ENCODE measurements at places on chromosomes 4 and X.

- no peak for DNase-seq
Measured at GRCh38 chr4:185358959-185359358, 36.8 kb downstream of the LRP2BP start.

- DNase-seq, result no peak
Measured at GRCh38 chrX:22323541-22323940, 50.8 kb downstream of the CBLL2 start.

GRCh38 chr4:132334081-132334480 is 815.0 kb upstream of the PCDH10 start:
- no peak for DNase-seq

DNA sequence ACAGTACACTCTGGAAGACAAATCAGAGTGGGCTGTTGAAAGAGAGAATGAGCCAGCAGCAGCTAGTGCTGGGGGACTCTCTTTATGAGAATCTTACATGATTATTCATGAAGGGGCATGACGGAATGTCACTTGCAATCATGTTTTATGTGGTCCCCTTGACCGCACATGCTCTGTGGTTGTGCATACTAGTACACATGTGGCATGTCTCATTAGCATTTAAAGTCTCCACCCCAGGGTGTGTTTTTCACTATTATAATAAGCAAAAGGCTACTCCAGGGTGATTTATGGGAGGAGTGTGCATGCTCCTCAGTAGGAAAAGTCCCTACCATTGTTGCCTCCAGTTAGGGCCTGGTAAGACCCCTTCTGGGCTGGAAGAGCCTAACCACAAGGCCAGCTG is 30.7 kb upstream of the MAGEA11 start:
- no peak for DNase-seq

DNA sequence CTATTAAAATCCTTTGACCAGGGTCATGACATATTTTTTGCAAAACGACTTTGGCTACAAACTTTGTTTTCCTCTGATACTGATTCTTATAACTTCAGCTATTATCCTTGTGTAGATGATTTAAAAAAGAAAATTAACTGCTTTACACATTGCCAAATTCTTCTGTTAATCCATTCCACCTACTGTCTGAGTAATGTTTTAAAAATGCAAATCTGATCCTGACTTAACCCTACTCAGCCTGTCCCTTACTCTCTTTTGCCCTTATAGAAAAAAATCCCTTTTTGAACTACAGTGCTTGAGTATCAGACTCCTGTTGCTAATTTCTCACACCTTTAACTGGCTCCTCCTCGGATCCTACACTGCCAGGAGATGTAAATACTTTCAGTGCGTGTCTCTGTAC is 723.1 kb downstream of the ADGRL3 start:
- no peak for DNase-seq

GRCh38 chrX:65642914-65643491 is 24.5 kb upstream of the MSN start:
- no peak for DNase-seq

GRCh38 chr4:4659871-4660651 is 118.2 kb upstream of the STX18 start:
- no peak for DNase-seq

GRCh38 chrX:152637649-152638442 is at the start of gene GABRQ:
GABRQ (plus strand) TSS chrX:152637895; CDS start chrX:152638203, 308 bp downstream.
- no peak for DNase-seq

DNA sequence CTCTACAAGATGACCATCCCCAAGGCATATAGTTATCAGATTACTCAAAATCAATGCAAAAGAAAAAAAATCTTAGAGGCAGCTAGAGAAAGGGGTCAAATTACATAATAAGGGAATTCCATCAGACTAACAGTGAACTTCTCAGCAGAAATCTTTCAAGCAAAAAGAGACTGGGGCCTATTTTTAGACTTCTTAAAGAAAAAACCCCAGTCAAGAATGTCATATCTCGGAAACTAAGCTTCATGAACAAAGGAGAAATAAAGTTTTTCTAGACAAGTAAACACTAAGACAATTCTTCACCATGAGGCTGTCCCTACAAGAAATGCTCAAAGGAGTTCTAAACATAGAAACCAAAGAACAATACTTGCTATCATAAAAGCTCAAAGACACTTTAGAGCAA is 51.7 kb downstream of the RAB28 start:
- DNase-seq, result no peak

GRCh38 chrX:17922303-17922702 is 61.2 kb upstream of the RAI2 start:
- DNase-seq, result no peak

DNA sequence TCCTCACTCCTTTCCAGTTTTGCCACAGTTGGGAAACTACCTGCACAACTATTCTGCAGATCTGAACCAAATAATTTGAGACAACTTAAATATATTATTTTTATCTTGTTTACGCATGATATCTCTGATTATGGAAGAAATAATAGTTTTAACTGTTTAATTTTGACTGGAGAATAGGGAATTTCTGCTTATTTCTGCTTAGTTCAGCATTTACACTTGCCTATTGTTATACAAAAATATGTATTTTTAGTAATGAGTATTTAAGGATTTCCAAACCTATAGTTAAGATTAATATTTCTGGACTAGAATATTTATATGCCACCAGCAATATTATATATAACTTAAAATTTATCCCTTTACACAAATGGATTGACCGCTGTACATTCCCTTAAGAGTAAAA is 125.5 kb downstream of the NWD2 start:
- no peak for DNase-seq

GRCh38 chr4:122695226-122695625 is 37.3 kb upstream of the BBS12 start:
- DNase-seq, result no peak

GRCh38 chrX:118562582-118563164 is 67.1 kb downstream of the DOCK11 start:
- DNase-seq, result no peak

- DNase-seq, result no peak
Measured at GRCh38 chr4:62226082-62226481, 1026.0 kb downstream of the ADGRL3 start.

- no peak for DNase-seq
Measured at GRCh38 chr4:89847571-89848325, 10.8 kb upstream of the SNCA start.

- no peak for DNase-seq
Measured at GRCh38 chrX:12567857-12568256, 223.4 kb upstream of the PRPS2 start.

GRCh38 chr4:121072224-121073003 is at the start of gene NDNF:
NDNF (minus strand) TSS chr4:121072535; CDS start chr4:121045837, 26,698 bp downstream.
- peak; percentile 50 for DNase-seq

GRCh38 chr4:108087293-108087967 is 81.3 kb downstream of the LEF1 start:
- DNase-seq, result no peak

DNA sequence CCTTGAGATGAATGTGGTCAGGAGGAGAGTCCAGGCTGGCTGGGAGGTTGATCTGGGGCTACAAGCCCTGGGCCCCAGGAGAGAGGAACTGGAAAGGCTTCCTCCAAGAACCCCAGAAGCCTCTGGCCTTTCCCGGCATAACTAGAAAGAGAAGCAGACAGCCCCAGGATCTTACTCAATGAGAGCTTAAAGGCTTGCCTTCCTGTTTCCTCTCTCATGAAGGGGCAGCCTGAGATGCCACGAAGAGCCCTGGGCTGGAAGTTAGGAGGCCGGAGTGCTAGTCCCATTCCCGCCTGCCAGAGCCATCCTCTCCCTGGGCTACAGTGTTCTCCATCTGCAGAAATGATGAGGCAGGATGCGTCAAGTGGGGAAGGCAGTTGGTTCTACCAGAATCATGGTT is 20.1 kb upstream of the XPNPEP2 start:
- no peak for DNase-seq

DNA sequence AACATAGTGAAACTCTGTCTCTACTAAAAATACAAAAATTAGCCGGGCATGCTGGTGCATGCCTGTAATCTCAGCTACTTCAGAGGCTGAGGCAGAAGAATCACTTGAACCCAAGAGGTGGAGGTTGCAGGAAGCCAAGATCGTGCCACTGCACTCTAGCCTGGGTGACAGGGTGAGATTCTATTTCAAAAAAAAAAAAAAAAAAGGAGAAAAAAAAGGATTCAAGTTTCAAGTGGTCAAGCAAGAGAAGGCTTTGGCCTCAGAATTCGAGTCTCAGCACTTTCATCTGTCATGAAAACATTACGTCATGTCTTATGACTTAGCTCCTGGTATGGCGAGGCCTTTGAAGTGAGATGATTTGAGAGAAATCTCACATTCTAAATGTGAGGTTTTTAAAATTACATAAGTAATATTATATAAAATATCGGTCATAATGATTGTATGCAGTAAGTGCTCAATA is 21.2 kb upstream of the DHRSX start:
- DNase-seq, result no peak

GRCh38 chr4:45147866-45148265 is 421.5 kb upstream of the GNPDA2 start:
- DNase-seq, result no peak

GRCh38 chr4:17705107-17705506 is 76.3 kb downstream of the FAM184B start:
- DNase-seq, result no peak

- no peak for DNase-seq
Measured at GRCh38 chr4:142983065-142983464, 137.0 kb upstream of the INPP4B start.

- DNase-seq, result no peak
Measured at GRCh38 chrX:41779030-41779564, 55.1 kb downstream of the GPR82 start.

- DNase-seq, result no peak
Measured at GRCh38 chrX:16914058-16914457, 32.4 kb upstream of the REPS2 start.

- DNase-seq, result no peak
Measured at GRCh38 chr4:110621839-110622751, 782 bp downstream of the PITX2 start.

GRCh38 chrX:24668111-24668510 is 21.0 kb upstream of the PCYT1B start:
- DNase-seq, result no peak

- DNase-seq, result no peak
Measured at GRCh38 chr4:1544861-1545281, 138.6 kb upstream of the NKX1-1 start.

- DNase-seq, result no peak
Measured at GRCh38 chr4:125710766-125711165, 396.0 kb downstream of the FAT4 start.

DNA sequence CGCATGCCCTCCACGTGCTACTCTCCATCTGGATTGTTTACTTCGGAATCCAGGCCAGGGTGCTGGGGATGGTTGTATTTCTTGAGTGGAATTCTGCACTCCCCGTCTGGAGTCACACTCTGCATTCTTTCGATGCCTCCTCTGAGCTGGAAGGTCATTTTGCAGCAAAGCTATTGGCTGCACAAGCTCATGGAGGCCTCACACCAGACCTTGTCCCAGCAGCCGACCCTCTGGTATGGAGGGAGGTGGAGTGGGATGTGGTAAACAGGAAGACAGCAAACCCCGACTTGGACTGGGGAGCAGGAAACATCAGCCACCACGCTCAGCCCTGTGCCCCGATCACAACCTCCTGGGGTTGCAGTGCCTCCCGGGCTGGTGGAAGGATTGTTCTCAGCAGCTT is 225.3 kb upstream of the LNX1 start:
- no peak for DNase-seq
